ENCODE measurements at places on chromosomes 2 and 18.

DNA sequence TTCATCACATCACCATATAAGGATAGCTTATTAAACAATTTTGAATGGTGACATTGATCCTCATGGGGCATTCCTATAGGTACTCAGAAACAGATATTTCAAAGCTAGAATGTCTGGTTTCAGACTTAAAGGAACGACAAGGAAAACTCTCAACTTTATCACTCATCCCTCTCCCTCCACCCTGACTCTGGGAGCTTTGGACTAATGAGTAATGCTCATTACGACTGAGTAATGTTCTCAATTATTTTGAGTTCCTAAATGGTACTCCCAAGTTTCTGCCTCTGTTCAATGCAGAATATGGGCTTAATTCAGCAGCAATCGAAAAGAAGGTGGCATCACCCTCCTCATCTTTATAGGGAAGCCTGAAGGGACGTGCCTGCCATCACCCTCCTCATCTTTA is 43.4 kb downstream of the RFX8 start:
- no peak for DNase-seq

DNA sequence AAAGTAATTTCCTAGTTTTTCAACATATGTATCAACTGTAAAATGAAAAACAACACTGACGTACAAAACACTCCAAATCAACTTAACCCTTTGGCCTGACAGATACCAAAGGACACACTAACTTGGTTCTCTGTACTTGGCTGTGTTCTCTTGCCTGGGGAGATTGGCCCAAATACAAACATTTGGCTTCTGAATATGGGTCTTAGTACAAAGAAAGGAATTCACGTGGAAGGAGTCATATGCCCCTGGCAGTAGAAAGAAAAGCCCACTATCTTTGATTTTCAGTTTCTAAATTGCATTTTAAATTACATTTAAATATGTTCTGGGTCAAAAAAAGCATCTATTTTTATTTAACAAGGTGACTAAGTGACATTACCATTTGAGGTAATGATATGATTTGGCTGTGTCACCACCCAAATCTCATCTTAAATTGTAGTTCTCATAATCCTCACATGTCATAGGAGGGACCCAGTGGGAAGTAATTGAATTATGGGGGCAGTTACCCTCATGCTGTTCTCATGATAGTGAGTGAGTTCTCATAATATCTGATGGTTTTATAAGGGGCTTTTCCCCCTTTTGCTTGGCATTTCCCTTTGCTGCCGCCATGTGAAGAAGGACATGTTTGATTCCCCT is 153.6 kb upstream of the CCDC195 start:
- DNase-seq = no peak

GRCh38 chr2:52502476-52502860 is 1265.1 kb upstream of the CHAC2 start:
- no peak for DNase-seq

DNA sequence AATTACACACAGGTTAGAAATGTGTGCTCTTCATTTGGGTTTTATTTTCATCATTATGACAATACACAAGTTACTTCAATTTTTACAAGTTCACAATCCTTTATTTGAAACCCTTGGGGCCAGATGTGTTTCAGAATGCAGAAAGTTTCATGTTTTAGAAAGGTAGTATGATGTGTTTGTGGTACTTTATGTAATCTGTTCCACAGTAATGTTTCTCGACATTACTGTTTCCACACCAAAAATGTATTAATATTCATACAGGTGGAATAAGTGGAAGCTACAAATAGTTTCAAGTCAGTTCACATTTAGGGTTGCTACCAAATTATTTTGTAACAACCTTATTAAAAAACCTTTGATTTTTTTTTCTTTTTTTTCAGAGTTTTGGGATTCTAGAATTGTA is 10.4 kb downstream of the UBE2E3 start:
- no peak for DNase-seq

GRCh38 chr2:191931329-191931728 is 84.4 kb upstream of the CAVIN2 start:
- DNase-seq = no peak

DNA sequence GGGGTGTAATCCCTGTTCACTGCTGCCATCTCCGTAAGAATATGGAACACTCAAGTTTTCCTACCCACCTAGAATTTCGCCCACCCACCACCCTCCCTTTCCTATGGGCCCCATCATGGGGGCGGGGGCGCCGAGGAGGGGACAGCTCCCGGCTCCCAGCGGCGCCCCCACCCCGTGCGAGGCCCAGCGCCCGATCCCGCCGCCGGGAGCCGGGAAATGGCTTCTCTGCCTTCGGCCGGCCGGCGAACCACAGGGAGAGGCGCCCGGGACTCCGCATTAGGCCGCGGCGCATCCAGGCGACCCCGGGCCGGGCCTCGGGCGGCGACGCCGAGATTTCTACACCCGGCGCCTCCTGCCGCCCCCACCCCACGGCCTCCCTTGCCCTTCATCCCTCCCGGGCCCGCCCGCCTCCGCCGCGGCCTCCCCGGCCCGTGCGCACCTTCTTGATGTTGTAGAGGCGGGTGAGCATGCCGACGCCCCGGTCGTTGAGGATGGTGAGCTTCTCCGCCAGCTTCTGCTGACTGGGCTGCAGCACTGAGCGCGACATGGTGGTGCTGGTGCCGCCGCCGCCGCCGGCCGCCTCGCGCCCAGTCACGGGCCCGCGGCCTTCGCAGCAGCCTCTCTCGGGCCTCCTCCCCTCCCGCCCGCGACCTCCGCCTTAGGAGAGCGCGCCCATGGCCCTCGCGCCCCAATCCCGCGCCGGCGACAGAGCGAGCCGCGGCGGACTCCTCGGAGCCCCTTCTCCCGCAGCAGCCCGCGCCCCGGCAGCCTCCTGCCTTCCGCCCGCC is 510 bp downstream of the NCKAP1 start:
- DNase-seq = peak; percentile 59

DNA sequence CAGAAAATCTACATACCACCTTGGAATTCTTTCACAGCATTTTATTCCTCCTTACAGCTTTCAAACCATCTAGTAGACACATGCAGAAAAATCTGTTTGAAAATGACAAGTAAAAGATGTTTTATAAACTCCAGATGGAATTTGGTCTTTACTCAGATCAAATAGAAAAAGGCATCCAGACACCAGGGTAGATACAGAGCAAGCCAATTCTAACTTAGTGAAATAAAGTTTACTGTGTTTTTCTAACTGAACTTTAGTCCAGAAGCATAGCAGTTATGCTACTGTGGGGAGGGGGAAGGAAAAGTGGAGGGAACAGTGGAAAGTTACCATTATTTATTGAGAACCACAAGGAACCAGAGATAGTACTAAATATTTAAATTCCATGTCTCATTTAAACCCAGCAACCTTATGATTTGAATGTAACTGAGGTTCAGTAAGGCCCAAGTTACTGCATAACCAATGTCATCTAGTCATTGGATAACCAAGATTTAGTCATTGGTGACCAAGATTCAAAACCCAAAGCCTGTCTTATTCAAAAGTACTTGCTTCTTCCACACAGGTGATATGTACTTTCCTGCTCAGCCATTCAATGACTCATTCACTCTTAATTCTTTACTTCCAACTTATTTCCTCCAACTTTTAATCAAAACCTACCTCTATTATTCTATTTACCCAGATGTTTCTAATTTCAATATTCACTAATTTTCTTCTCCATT is 57.7 kb downstream of the RAD51AP2 start:
- DNase-seq = no peak

DNA sequence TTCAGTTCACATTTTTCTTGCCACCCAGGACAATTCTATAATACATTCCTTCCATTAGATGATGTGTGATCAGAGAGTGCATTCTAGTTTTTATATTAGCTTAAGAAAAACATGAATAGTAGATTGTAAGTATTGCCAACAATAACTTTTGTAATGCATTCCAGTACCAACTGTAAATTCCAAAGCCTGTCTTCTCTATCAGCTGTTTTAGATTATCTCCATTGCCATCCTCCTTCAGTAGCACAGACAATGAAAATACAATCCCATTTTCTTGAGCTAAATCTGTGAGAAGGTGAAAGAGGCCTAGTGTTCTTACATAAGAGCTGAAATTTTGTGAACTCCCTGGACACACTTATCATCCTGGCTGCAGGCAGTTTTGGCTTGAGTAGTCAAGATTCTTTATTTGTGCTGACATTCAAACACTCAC is 103.9 kb downstream of the CCBE1 start:
- DNase-seq = no peak

DNA sequence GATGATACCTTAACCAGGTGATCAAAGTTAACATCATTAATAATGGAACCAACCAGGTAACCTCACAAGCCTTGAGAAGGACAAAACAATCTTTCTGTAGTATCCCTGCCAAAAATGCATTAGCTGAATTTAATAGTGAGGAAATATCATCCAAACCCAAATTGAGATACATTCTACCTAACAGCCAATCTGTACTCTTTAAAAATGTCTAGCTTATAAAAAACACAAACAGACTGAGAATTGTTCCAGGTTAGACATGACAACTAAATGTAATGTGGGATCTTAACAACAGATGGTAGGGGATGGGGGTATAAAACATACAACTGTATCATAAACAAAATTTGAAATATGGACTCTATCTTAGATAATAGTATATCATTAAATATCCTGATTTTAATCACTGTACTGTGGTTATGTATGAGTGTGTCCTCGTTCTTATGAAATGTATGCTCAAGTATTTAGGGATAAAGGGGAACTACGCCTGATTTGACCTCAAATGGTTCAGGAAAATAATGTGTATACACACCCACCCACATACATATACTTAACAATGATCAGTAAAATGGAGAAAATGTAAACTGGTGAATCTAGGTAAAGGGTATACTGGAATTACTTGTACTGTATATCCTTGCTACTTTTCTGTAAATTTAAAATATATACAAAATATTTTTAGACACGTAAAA is 1.7 kb downstream of the FANCL start:
- no peak for DNase-seq

- DNase-seq = no peak
Observed at GRCh38 chr18:52648201-52648600, 308.2 kb downstream of the DCC start.

DNA sequence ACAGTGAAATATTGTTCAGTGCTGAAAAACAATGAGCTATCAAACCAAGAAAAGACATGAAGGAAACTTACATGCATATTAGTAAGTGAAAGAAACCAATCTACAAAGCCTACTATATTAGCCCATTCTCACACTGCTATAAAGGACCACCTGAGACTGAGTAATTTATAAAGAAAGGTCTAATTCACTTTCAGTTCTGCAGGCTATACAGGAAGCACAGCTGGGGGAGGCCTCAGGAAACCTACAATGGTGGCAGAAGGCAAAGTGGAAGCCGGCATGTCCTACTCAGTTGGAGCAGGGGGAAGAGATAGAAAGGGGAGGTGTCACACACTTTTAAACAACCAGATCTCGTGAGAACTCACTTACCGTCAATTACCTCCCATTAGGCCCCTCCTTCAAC is 232.1 kb downstream of the TMX3 start:
- no peak for DNase-seq

DNA sequence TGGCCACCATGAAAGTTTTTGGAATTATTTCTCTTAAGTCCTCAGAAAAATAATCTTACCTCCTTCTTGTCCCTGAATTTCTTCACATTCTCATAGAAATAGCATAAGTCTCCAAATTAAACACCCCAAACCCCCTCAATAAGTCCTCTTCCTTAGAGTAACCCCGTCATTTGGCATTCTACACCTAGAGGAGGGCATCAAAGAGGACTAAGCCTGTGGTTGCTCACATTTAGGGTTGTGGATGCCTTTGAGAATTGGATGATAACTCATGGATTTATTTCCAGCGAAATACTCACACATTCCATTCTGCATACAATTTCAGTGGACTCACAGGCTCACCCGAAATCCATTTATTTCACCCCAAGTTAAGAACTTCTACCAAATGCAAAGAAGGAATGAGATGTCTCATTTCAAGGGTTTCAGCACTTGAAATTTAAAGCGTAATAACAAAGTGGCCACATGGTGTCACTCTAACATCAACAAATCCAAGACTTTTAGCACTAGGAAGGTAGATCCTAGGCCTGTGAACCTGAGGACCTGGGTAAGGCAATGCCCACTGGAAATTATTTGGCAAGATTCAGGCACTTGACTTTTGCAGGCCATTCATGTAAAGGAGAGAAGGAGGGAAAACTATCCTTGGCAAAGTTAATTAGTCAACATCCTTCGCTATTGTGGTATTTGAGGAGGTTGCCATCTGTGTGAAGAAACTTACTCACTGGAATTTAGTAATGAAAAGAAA is 24.6 kb downstream of the DYTN start:
- DNase-seq = peak; percentile 61

DNA sequence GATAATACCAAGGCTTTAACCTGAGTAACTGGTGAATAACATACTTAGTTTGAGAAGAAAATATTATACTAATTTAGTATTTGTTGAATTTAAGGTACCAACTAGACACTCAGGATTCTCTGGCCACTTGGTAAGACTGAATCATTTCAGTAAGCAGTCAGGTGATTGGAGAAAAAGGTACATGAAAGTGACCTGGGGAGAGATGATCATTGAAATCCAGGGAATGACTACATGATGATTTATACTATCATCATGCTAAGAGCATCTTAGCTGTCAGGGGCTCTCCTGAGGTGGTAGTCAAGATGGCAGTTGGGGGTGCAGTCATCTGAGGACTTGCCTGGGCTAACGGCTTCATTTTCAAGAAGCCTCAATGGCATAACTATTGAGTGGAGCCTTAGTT is 571.2 kb upstream of the ACVR2A start:
- DNase-seq = no peak

GRCh38 chr2:191666732-191667131 is 11.2 kb upstream of the NABP1 start:
- no peak for DNase-seq

GRCh38 chr2:72603481-72603880 is 222.4 kb downstream of the EXOC6B start:
- no peak for DNase-seq

GRCh38 chr18:74065366-74065765 is 82.3 kb downstream of the FBXO15 start:
- no peak for DNase-seq

- DNase-seq = no peak
Observed at GRCh38 chr2:163836167-163836566, 100.4 kb upstream of the FIGN start.

DNA sequence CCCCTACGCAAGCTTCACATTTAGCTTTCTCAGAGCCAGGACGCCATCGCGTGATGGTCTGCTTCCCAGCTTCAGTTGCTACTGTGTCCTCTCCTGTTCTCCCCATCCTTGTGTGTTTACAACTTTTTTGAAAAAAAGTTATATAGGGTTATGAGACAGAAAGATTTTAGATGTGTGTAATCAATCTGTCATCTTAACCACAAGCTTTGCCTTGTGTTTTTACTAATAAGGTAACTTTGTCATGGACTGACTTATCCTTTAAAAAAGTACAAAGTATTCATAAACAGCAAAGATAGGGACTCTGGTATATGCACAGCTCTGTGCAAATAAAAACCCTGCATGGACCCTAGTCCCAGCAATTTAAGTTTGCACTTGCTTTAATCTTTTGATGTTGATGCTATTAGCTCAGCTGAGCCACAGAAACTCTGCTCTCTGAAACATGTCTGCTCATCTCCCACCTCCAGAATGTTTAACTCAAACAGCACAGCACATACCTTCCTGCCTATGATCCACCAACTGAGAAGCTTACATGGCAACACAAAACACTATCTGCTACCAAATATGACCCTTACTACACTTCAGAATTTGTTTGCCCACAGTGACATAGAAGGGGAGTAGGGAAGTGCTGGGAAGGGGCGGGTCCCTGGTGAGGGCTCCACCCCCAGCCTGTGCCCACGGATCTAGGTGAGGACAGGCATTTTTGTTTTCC is 42.7 kb downstream of the SAP130 start:
- no peak for DNase-seq

GRCh38 chr18:65768120-65768778 is 17.4 kb downstream of the CDH7 start:
- no peak for DNase-seq

GRCh38 chr2:217065012-217065290 is 205.1 kb upstream of the TNP1 start:
- no peak for DNase-seq
